ENCODE measurements at places on chromosomes 11 and 22. TPM values are rescaled to one million over a fixed set of nuclear protein-coding genes. Genes with fewer than 3 reads are reported as not detected.

The TTC9C gene
- total RNA-seq: 33.7 TPM

The USP2 gene
- 0.61 TPM for total RNA-seq

The RRM1 gene
- 192 TPM for total RNA-seq

DNA sequence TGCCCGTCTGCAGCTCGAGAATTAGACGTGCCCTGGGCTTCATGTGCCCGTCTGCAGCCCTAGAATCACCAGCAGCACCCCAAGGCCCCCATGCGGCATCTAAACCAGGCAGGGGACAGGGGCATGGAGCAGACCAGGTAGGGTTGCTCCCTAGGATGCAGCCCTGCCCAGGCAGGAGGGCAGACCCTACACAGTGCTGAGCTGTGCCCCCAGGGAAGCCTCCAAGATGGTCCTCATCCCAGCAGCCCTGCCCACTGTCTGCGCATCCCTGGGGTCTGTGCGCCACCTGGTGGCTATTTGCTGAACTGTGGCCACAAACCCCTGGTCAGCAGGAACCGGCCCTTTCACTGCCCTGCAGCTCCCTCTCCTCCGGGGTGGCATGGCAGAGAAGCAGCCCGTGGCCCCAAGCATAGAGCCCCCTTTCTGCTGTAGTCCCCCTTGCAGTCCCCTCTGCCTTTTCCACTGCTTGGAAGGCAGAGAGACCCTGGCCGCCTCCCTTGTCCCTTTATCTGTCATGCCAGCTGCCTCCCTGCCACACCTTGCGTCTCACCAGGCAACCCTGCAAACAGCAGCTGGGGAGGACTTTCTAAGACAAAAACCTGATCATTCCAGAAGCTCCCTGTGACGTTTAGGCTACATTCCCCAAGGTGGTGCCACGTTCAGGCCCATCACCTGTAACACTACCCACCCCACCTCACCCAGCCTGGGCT is 86.6 kb downstream of the KCNQ1 start:
- H3K4me1 ChIP-seq: peaks cover 28% of the 10 kb centered on the region
- DNase-seq: peak; percentile 78
- no peaks in the 10 kb centered on the region for H3K36me3 ChIP-seq

- H3K36me3 ChIP-seq: no peaks in the 10 kb centered on the region
- no peaks in the 10 kb centered on the region for H3K4me1 ChIP-seq
- DNase-seq: peak; percentile 22
- H3K27me3 ChIP-seq: no peaks in the 10 kb centered on the region
- no peak overlapping the region for H3K27ac ChIP-seq
Measured at GRCh38 chr11:59263225-59263894, 50.6 kb upstream of the MPEG1 start.
